ENCODE measurements at places on chromosomes 3 and 15.

DNA sequence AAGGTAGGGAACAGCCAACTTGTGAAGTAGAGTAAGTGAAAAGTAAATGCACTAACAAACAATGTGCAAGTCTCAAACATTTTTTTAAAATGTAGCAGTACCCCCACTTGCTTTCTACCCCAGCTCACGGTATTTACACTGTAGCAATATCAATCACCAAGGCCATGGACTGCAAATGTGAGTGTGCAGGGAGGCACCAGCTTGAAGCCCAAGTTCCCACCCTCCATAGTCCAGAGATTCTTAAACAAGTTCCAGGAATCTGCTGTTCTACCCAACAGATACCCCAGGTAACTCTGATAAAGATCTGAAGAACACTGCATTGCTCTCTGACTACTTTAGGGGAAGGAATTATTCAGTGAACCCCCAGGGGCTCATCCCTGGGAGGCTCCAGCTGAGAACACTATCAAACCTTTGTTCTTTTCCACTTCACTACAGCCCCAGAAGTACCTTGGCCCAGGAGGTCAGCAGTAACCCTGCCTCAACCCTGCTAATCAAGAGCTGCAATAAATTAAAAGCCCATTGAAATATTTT is 86.1 kb downstream of the FOXP1 start:
- no peak for DNase-seq

DNA sequence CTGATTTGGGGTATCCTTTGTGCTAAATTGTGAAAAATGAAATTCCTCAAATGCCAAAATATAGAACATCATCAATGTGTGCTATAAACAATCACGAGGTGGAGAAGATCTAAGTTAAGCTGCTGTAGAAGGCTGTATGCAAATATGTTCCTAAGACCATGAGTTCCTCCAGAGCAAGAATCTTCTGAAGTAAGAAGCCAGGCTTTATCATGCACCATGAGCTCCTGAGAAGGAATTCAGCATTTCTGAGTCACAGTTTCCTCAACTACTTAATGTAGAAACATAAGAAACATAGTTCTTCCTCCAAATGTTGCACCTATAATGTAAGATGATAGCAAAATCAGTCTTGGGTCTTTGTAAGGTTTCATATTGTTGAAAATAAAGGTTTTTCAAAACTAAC is 241.7 kb upstream of the MDFIC2 start:
- no peak for DNase-seq

- DNase-seq = no peak
Measured at GRCh38 chr3:172143739-172144497, 104.5 kb downstream of the FNDC3B start.

DNA sequence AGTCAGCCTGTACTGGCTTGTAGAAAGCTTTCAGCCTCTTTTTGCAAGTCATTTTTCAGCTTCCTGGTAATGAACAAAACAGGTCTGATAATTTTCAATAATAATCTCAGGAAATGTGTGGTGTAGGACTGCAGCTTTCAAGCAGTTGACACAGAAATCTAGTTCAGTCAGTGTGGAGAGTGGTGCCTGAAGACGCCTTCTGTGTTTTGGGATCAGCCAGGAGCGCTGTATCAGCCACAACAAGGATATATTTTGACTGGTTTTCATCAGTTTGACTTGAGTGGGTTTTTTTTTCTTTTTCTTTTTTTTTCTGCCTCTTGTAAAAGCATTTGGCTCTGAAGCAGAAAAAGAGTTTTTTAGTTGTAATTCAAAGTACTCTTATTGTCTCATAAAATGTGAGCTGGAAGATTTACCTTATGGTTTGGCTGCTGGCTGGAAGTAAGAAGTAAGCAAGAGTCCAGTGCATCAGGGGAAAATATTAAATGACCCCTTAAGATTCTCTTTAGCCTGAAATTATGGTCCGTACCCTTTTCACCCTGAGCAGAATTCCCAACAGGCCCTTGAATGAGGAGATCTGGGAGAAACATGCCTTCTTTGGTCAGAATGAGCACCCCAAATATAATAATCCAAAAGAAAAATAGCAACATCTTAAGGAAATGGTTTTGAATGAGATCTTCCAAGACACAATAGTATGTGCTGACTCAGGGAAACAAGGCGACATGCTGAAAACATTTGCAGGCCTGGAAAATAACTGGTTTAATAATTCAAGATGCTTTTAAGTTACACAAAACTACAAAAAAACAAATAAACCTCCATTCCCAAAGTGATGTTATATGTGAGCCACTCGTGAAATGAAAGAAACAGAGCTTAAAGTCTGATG is 332.7 kb upstream of the ADAMTS9 start:
- DNase-seq = no peak

DNA sequence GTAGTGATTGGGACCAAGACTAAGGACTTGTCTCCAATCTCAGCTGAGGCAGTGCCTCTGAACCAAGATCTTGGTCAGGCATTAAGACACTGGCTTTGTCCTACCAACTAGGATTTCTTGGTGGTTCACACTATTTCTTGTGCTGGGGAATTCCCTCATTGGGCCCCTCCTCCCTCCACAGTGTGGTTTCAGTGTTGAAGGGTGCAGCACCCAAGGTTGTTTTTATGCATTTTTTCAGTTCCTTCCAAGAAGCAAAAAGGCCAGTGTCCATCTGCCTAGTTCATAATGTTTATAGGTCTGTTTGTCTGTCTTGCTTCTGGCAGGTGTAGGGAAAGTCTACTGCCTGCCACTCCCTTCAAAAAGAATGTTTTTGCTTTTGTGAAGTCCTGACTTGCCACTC is 10.6 kb upstream of the ITPKA start:
- DNase-seq = no peak

GRCh38 chr3:119228373-119229145 is 12.1 kb downstream of the B4GALT4 start:
- DNase-seq = no peak

DNA sequence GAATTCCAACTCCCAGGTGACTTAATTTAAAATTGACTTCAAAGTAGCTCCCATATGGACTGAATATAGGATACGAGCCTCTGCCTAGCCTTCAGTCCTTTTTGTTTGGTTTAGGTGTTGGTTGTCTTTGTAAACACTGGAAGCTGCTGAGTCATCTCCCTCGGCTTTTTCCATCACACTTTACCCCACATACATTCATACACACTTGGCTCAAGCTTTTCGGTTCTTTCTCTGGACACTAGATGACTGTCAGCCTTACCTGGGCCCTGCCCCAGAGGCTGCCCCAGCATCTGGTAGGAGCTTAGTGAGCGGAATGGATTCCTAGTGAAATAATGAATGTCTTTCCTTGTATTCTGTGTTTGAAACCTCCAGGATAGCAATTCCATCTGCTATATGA is 201.5 kb upstream of the IL12A start:
- DNase-seq = peak; percentile 19

GRCh38 chr3:16243706-16244490 is 20.8 kb downstream of the DPH3 start:
- DNase-seq = no peak

GRCh38 chr3:194178669-194179068 is 42.7 kb downstream of the HES1 start:
- DNase-seq = no peak

DNA sequence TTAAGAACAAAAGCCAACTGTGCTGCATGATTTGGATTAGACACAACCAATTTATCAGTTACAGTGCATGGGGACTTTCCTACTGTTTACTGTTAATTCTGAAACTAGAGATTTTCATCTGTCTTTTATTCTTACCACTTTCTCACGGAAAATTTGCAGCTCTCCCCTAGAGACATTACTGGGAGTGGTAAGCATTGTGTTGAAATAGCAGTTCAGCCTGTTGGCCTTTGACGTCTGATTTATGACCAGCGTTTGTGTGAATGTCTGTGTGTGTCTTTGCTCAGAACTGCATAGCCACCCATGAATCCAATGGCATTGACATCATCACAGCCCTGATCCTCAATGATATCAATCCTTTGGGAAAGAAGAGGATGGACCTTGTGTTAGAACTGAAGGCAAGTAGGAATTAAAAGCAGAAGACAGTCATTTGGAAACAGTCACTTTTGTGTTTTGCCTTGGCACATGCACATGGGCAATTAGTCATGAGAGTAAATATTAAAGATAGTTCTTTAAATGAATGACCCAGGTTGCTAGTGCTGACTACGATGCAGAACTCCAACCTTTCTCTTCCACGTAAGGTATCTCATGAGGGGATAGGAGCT is 202.2 kb upstream of the BHLHE40 start:
- no peak for DNase-seq

GRCh38 chr3:179079537-179079936 is 7.9 kb upstream of the ZMAT3 start:
- no peak for DNase-seq

DNA sequence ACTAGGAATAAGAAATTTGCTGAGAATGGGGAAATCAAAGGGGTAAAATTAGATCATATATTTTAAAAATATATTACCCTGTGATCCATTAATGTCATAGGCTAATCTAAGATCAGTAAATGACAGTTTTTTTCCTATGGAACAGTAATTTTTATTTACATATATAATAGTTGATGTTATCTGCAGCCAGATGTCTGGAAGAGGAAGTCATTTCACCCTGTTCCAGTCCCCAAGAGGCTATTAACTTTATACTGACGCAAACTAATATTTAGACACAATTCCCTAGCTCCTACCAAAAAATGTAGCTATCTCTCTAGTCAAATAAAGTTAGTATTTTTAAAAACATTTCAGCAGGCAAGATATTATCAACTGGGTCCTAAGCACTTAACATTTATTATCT is 558.0 kb downstream of the MECOM start:
- DNase-seq = no peak

- DNase-seq = no peak
Measured at GRCh38 chr3:131744765-131745164, 242.0 kb upstream of the MRPL3 start.

GRCh38 chr15:23645371-23646164 is 2.1 kb downstream of the MAGEL2 start:
- DNase-seq = no peak

- no peak for DNase-seq
Measured at GRCh38 chr3:28840976-28841376, 439.9 kb upstream of the RBMS3 start.

DNA sequence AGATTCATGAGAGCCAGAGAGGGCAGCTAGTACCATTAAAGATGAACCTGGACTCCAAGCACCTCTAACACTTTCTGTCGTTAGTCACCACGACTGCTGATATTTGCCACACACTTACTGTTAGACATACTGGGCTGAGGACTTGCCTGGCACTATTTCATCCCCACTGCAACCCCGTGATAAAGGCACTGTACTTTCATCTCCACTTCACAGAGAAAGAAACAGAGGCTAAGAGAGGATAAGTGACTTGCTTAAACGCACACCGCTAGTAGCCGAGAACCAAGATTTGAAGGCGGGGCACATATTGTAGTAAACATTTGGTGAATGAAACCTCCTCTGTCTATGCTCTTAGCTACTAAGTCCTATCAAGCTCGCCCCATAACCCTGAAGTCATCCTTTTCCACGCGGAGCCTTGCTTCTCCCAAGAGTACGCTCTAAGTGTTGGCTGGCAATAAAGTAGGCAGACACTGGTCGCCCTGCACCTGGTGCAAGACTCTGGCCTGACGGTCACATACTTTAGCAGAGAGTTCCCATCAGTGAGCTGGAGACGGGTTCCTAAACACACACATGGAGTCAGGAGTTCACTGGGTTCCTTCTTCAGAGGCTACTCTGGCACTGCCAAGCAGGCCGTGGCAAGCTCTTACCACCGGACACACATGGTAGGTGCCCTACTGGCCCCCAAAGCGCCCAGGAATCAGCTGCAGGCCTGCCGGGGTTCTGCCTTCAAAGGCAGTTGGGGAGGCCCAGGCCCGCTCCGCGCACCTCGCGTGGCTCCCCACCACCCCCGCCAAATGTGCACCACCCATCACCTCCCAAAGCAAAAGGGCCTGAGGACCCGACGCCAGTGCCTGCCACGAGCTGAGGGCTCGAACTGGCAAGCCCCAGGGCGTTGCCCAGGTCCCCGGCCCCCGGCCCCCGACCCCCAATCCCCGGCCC is 951 bp downstream of the POMGNT2 start:
- DNase-seq = no peak

DNA sequence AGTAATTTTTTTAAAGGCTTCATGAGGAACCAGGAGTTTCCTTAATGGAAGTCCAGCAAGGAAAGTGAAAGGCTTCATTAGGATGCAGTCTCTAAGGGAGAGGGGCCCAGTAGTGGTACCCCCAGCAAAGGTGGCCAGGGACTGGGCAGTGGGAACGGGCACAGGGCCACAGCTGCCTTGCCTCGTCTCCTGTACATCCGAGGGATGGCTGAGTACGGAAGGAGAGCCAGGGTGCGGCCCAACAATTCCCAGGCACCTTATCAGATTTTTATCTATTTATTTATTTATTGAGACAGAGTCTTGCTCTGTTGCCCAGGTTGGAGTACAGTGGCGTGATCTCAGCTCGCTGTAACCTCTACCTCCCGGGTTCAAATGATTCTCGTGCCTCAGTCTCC is 14.5 kb downstream of the SEMA3G start:
- DNase-seq = no peak

DNA sequence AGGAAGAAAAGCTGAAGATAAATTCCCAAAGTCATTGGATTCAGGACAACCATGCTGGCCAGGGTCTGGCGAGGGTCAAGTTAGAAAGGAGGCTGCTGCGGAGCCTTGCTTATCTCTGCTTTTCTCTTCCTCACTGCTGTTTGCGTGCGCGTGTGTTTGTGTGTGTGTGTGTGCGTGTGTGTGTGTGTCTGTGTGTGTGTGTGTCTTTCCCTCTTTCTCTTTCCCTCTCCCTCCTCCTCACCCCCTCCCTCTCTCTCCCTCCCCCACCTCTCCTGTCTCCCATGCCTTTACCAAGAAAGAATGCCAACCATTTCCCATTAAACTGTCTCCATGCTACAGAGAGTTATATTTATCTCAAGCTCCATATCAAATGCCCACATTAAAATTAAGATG is at the start of gene COLQ:
TSS of gene COLQ (minus strand) at position 134 of the 393 bp plus-strand sequence. CDS start at position 53, 81 bp downstream.
- no peak for DNase-seq

- DNase-seq = no peak
Measured at GRCh38 chr3:197425485-197426120, 127.2 kb upstream of the DLG1 start.

DNA sequence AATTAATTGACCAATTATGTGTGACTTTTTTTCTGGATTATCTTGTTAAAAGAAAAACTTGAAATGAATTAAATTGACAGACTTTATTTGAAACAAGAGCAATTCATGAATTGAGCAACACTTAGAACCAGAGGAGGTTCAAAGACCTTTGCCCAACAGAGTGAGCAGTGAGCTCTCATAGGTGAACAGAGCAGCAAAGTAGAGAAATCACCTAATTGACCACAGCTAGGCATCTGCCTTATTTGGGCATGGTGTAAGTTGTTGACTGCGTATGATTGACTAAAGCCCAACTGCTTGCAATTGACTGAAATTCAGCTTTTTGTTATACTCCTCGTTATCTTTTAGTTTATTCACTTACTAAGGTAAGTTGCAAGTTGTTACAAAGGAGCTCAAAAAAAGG is 1216.0 kb upstream of the ALCAM start:
- no peak for DNase-seq

- DNase-seq = no peak
Measured at GRCh38 chr3:163513149-163513657, 1565.1 kb downstream of the SI start.

- no peak for DNase-seq
Measured at GRCh38 chr15:56984681-56985481, 66.4 kb downstream of the TCF12 start.

GRCh38 chr15:67790610-67791319 is 34.5 kb upstream of the SKOR1 start:
- DNase-seq = no peak

GRCh38 chr3:192816351-192816750 is 89.0 kb upstream of the FGF12 start:
- peak; percentile 33 for DNase-seq

GRCh38 chr3:62525281-62525680 is 151.9 kb upstream of the FEZF2 start:
- peak; percentile 16 for DNase-seq

Data from NCI-H2171 (cell line).